CD4-positive, alpha-beta T cell treated with Interleukin-17A for 1 hour (primary cell): ENCODE measurements at places on chromosomes 4 and X.
A peak's percentile ranks its signal among the peaks of the same experiment; 100 is the strongest.

GRCh38 chr4:40238700-40239548, 42.1 kb downstream of the RHOH start:
- DNase-seq = peak; percentile 93

DNA sequence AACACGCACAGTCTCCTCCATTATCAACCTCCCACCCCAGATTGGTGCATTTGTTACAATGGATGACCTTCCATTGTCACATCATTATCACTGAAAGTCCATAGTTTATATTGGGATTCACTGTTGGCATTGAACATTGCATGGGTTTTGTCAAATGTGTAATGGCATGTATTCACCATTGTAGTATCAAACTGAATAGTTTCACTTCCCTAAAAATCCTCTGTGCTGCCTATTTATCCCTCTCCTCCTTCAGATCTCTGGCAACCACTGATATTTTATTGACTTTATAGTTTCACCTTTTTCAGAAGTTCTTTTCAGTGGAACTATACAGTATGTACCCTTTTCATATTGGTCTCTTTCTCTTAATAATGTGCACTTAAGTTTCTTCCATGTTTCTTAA, 1565.4 kb downstream of the PCDH18 start:
- DNase-seq = no peak

GRCh38 chrX:74420196-74421035, 877 bp upstream of the SLC16A2 start:
- no peak for DNase-seq

DNA sequence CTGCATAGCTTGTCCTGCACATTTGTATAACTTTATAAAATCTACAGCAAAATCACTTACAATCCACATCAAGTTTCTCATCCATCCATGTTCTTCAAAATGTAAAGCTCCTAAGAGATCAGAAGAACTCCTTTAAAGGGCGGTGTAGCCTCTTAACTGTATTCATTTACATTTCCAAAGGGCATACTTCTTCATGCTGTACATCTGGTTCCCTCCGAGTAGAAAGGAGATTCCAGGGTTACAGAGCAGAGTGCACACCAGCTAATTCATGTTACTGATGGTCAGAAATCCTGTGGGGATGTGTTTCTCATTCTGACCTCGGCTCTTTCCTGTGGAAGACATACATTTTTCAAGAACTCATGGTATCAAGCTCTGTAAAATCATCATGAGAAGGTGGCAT, 231.8 kb downstream of the ARAP2 start:
- DNase-seq = no peak

DNA sequence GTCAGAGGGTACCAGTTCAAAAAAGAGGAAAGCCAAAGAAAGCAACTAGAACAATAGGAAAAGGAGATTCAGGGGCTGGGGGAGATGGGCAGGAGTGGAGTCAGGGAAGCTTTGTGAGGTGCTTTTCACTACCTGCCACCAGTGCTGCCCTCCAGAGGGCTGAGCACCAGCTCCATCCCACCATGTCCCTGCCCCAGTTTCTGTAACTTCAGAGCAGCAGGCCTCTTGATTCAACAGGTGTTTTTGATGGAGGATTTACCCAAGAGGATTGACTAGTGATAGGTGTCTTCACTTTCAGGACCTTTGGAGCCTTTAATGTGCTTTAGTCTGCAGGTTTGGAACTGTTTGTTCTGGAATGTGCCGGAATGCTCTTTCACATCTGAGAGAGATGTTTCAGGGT, 12.1 kb downstream of the KIT start:
- no peak for DNase-seq

DNA sequence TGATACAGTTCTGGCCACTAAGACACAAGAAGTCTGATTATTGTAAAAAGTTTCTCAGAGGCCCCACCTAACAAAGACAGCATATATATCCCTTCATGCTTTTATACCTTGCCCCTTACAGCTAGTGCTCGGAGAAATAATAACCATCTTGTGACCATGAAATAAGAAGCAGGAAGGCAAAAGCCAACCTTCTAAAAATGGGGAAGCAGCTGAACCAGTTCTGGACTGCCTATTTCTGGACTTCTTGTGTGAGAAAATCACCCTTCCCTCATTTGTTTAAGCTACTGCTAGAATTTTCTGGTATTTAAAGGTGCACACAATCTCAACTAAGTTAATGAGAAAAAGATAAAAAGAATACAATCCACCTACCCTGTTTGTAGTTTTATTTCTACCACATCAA, 87.5 kb downstream of the CNOT6L start:
- DNase-seq = no peak

DNA sequence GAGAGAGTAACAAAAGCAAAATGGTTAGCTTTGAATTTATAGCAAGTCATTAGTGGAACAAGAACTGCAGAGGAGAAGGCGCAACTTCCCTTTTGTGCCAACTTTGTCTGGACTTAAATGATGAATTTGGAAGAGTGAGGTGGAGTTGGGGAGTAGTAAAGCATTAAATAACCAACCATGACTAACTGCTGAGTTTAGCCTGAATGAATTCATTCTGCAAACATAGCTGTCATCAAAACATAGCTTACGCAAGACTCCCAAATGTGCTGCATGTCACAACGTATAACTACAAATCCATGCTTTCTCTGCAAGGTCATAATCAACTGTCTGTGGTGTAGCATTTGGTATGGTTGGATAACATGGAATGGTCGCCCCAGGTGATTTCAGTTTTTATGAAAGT, 75.9 kb upstream of the RPL34 start:
- no peak for DNase-seq

DNA sequence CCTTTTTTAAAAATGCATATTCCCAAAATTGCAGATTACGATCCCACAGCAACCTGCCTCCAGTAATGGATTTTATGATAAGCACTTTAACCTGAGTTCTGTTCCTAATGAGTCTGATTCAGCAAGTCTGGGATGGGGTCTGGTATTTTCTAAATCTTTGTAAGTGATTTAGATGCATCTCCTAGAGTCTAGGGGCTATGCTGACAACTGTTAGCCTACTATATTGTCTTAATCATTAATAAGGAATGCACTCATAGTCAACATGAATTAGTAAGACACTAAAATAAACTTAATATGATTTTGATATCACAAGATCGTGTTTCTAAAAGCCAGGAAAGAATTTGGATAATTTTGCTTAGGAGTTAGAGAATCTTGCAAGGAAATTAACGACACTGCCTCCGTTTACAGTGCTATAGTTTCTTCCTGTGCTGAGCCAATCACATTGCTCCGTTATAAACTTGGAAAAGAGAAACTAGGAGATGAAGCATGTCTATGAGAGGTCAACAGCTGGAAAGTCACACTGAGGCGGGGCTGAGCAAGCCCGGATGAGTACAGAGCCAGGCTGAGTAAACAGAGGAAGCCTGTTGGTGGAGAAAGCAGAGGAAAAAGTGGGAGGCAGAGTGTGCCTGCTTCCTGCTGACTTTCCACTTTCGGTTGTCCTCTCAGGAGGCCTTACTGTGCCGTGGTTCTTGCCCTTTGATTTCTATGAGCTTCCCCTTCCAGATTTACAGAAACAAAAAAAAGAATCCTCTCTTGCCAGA, 5.4 kb downstream of the SCARB2 start:
- no peak for DNase-seq

DNA sequence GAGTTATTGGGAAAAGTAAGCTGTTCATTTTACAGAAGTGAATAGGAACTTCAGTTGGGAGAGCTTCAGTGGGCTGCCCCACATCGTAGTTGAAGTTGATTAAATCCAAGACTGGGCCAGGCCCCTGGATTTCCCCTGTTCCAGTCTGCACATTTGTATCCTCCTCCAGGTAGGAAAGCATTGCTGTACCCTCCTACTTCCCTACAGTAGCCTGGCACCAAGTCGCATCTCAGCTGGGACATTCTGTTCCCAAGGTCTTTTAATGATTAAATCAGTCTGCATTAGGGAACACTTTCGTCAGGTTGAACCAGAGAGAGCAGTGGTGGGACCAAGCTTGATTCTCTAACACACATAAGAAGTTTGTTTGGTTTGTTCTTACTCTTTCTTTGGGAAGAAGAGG, 165.8 kb upstream of the PPARGC1A start:
- DNase-seq = no peak
